CMK (cell line): ENCODE measurements at places on chromosomes 6 and 20.

DNA sequence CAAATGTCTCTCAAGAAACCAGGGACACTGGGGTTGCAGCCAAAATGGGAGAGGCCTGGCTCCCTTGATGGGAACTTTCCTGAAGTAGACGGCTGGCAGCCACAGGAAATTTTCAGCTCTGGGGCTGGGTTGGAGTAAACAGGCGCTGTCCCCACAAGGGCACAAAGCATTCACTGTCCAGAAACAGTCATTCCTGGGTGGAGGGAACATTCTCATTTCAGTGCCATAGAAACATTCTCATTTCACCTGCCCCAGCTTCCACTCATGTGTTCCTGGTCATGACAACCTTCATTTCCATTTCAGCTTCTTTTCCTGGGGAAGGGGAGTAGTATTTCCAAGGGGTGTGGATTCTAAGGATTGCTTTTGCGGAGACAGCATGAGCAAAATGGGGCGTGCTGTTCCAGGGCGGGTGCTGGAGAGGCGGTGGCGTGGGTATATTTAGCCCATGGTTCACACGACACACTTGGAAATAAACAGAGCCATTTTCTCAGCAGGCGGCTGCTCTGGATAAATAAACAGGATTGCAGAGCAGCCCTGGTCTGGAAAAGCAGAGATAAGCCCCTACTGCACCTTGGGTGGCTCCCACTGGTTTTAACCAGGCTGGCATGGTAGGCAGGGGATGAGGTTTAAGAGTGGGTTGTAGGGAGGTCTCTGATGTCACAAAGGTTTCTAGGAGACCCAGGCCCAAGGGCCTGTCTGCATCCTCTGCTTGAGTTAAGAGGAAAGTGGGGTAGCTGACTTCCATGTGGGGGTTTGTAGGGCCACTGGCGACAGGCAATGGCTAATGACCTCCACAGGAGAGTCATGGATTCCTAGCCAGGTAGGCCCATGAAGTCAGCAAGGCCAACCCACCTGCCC lies 32.9 kb downstream of the COX4I2 start:
- DNase-seq, result no peak

DNA sequence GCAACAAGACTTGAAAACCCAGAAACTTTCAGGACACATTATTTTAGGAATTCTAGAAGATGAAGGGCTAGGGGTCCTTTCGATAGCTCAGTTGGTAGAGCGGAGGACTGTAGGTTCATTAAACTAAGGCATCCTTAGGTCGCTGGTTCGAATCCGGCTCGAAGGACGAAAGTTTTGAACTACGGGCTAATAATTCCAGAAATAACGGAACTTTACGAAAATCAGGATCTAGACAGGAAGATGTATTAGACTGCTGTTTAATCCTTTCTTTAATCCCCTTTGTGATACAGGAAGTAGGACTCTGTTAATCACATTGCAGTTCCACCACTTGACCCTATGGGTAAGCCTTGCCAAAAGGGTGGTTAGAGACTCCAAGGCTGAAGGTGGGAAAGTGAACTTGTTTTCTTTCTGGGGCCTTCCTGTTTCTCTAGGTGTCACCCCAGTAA lies 21.2 kb upstream of the ABT1 start:
- no peak for DNase-seq

DNA sequence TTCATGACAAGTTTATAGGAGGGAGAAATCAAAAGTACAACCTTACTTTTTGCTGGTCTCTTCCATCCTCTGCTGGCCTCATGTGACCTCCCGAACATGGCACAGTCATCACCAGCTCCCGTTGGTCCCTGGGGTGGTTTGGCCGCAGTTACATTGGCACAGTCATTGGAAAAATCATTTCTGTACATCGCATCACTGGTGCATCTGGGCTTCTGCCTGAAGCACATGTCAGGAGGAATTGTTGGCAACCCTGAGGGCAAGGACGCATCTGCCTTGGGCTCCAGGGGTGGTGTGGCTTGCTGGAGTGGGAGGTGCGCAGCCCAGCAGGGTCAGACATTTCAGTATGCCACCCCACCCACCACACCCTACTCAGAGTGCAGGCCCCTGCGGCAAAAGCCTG lies 162.9 kb upstream of the SLC24A3 start:
- no peak for DNase-seq

GRCh38 chr6:159110013-159110412 lies 59.2 kb upstream of the FNDC1 start:
- DNase-seq, result peak; percentile 52

DNA sequence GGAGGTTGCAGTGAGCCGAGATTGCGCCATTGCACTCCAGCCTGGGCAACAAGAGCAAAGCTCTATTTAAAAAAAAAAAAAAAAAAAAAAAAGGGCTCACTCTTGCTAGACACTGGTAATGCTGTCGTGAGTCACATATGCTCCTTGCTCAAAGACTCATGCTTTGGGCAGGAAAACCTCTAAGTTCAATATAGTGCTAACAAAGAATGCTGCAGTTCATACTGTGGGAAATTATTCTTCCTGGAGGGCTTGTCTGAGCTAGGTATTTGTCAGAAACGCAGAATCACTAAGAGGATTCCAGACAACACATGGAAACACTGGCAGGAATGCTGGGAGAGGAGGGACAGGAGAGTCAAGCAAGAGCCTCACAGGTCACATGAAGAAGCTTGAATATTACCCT lies 2.3 kb upstream of the LYRM2 start:
- no peak for DNase-seq

DNA sequence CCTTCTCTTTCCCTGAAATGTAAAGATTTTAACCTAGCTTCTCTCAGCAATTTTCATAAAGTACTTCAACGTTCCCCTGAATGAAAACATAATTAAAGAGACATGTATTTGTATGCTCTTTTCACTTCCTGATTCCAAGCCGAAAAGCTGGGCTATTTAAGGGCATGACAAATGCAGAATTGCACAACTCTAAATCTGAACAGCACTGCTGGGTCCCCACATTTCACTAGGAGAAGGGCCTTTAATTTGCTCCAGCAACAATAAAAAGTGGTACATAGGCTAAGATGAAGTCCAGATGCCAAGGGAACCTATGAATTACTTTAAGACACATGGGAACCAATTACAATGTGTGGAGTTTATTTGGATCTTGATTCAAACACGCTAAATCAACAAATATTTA lies 42.0 kb downstream of the IRAK1BP1 start:
- DNase-seq, result no peak

DNA sequence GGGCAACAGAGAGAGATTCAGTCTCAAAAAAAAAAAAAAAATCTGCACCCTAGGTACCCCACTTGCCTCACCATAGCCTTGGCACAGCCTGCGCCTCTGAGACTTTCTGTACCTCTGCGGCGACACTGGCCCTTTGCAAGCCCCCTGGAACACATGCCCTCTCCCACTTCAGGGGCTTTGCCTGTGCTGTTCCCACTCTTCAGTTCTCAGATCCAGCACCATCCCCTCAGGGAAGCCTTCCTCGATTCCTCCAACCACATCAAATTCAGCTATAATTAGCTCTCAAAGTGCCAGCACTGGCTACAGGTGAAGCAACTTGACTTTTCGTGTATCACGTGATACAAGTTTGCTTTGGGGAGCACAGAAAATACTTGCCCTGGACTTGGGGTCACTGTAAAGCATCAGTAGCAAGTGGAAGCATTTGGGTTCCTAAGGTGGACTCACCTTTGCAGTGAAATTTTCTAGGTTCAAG lies 2.1 kb upstream of the UBE2V1 start:
- no peak for DNase-seq

DNA sequence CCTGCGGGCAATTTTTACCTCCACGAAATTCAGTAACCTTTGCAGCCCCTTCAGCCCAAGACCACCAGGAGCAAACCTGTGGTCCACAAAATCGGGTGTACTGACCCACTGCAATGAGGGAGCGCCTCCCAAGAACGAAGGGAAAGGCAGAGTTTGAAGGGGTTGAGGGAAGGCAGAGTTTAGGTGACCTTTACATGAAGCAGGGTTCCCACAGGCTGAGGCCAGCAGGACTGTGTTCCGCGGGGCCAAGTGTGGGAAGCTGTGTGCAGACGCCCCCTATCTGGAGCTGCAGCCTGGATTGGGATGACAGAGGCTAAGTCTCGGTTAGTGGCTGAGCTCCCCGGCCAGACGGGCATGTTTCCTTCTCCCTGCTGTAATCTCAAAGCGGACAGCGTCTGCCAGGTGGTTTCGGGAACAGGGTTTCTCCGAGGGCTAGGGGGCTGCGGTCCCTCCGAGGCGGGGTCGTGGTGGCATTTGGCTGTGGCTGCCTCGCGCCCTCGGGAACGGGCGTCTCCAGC lies 826 bp upstream of the PYGB start:
- no peak for DNase-seq

- DNase-seq, result no peak
Observed at GRCh38 chr20:38127920-38128528, 37.0 kb downstream of the TGM2 start.

- no peak for DNase-seq
Observed at GRCh38 chr20:56720620-56721213, 91.6 kb downstream of the TFAP2C start.

DNA sequence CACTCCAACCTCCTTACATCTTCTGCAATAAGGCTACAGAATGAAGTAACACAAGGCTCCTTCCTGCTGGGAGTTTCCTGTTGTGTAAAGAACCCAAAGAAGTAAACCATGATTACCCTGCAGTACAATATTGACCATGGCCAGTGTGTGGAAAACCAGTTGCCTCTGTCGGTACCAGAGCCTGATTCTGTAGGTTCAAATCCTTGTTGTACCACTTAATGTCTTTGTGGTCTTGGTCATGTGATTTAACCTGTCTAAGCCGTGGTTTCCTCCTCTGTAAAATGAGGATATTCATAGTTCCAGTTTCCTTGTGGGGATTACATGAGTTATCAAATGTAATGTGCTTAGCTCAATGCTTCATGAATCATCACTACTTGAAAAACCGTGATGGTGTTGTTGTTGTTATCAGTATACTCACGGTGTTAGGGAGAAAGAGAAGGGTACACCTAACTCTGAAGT lies 60.3 kb upstream of the PRELID3B start:
- no peak for DNase-seq

GRCh38 chr6:112116221-112116620 lies 28.8 kb downstream of the FAM229B start:
- DNase-seq, result no peak

DNA sequence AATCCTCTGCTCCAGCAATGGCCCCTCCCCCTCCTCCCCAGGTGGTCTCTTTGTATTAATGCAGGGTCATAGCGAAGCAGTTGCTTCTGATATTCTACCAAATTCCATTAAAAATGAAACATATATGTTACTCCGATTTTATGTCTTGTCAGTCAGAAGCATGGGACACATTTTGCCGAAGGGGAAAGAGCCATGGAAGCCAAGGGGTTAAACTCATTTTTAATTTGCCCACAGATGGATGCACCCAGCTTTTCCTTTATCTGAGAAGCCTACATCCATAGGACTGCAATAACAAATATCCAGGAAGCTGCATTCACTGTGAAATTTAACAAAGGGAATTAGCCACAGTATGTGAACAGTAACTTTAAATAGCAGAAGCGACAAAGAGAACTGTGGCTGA lies 688.2 kb downstream of the QKI start:
- DNase-seq, result no peak

DNA sequence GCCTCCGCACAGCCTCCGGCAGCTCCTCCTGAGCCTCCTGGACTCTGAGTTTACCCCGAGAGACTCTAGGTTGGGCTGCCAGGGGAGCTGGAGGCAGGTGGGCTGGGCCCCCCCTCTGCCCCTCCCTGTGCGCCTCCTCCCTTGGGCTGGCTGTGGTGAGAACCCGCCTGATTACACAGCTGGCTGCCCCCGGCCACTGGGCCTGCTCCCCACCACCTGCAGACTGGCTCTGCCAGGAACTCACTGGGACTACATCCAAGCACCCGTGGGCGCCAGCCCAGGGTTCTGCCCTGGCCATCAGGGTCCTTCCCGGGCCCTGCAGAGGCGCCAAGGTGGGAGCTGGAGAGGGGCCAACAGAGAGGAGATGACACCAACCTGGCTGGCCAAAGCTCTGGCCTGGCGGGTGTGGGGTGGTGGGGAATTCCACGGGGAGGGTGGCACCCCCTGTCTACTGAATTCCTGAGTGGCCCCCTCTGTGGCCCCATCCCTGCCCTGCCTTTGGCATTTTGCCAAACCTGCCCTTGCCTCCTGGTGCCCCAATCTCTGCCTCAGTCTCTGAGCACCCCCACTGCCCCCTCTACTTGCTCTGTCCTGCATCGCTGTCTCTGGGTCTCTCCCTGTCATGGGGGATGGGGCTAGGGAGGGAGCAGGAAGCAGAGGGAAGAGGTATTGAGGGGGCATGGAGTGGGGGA lies 21.9 kb upstream of the CDH22 start:
- DNase-seq, result no peak

GRCh38 chr6:110147870-110148269 lies 31.6 kb downstream of the WASF1 start:
- no peak for DNase-seq

DNA sequence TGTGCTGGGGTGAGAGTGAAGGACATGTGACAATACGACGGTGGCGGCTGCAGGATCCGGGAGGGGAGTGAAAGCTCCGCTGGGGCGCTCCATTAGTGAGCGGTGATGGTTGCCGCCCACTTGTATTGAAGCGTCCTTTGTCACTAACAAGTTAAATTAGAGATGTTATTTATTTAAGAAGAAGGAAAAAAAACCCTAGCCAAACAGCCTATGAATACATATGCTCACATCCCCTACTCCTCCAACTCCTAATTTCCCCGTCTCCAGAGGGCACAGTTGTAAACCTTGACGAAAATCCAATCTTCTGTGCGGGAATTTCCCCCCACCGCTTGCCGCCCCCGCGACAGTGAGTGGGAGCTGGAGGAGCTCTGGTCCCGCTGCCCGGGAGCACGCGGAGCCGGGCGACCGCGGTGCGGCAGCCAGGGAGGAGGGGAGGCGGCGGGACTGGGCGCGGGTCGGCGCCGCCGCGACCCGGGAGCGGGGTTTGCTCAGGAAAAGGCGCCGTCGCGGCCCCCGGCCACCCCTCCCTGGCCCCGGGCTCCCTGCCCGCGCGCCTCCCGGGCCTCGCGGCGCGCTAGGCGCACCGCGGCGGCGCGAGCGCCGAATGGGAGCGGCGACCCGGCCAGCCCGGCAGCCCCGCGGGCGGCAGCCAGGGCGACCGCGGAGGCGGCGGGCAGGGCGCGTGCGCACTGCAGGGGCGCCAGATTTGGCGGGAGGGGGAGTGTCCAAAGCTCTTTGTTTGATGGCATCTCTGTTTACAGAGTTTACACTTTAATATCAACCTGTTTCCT lies at the start of gene MYB:
TSS of gene MYB (plus strand) at position 767 of the 791 bp plus-strand sequence. CDS start 206 bp downstream, outside the sequence.
- peak; percentile 59 for DNase-seq
